ENCODE measurements at places on chromosomes 1 and 21.

DNA sequence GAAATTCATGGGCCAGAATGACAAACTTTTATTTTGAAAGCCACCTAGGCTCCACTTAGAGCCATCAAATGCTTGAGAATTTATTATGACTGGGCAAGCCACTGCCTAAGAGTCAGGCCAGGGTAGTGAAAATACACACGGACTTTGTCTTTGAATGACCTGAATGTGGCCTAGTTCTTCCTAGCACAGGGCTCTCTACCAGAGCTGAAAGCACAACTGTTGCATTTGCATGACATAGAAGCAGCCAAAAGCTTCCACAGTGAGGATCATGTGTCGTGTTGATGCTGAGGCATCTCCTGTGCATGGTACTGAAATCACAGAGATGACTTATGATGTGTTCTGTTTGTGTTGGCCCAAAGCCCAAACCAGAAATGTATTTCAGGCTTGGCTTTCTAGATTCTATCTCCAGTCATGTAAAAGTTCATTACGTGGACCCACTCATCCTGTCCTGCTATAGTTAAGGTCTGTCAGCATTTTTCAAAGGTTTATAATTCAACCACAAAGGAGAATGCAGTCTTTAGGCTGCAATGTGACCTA is 164.0 kb upstream of the UBE2U start:
- no peak for DNase-seq

DNA sequence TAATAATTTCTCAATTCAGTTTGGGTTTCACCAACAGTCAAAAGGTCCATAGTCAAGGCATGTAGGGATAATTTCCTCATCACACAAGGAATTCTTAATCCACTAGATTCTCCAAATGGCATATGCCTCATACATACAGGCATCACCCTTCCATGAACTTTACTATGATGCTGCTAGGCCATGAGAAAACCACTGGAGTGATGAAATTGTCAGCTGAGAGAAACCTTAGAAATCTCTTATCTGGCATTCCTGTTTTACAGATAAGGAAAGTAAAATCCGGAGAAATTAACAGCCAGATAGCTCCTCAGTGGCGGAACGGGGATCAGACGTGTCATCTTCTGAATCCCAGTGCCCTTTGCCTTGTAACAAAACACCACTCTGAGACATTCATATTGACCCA is 274.4 kb downstream of the NTNG1 start:
- DNase-seq = no peak

- DNase-seq = no peak
Measured at GRCh38 chr1:6080469-6080868, 34.8 kb downstream of the KCNAB2 start.

DNA sequence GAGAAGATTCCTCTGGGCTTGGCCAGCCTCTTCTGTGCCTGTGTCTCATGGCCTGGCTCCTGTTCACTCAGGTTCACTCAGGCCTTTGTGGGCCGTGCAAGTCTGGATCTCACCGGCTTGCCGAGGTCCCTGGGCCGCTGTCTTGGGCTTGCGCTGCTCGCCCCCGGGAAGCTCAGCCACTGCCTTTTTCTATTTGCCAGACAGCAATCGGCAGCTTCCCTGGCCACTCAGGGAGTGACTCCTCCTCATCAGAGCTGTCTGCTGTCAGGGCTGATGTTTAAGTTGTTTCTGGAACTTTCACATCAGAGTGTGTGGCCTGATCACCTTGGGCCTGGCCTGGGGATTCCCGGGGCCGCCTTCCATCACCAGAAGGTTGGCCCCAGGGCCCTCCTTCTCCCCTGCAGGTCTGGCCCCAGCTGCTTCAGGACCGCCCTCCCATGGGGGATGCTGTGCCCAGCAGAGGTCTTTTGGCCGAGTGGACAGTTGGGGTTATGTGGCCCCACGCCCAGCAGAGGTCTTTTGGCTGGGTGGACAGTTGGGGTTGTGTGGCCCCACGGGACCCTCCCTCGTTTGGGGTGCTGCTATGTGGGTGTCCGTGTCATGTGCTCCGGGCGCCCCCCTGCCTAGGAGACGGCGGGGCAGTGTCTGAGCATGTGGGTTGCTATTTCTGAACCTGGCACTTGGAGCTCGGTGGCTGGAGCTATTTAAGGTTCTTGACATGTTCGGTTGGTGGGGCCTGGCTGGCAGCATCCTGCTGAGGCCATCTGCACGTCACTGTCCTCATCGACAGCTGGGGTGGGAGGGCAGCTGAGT is 12.5 kb downstream of the SLX9 start:
- no peak for DNase-seq

DNA sequence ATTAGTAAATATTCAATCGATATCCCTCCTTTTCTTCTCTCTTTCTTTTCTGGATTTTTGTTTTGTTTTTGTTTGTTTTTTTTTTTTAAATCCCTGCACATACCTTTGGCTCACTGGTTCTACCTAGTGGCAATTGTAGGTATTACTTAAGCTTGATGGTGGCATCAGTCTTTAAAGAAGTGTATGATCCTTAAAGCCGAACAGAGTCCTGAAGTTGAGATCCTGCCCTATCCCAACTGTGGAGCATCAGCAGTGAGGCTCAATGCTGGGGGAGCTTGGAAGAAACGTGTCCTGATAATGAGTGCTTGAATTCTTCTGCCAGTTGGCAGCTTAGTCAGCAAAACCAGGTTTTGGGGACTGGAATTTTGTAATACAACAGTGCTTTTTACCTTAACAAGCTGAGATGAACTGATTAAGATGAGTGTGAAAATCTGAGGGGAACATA is 60.8 kb downstream of the FASLG start:
- no peak for DNase-seq

GRCh38 chr1:3461238-3461933 is 6.9 kb downstream of the ARHGEF16 start:
- no peak for DNase-seq

DNA sequence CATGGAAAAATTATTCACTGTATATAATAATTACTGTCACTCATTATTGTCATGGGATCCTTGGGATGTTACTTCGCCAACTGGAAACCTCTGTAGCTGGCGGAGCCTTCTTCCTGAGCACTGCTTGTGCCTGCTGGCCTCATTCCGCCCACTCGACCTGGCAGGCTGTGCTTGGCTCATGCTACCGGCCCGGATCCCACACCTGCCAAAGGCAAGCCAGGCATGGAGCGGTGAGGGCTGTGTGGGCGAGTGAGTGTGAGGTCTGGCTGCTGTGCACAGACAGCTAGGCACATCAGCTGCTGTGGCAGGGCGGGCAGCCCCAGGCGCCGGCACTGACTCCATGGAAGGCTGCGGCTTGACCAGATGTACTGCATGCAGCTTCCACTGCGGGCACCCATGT is 78.4 kb downstream of the DISP1 start:
- DNase-seq = peak; percentile 12

DNA sequence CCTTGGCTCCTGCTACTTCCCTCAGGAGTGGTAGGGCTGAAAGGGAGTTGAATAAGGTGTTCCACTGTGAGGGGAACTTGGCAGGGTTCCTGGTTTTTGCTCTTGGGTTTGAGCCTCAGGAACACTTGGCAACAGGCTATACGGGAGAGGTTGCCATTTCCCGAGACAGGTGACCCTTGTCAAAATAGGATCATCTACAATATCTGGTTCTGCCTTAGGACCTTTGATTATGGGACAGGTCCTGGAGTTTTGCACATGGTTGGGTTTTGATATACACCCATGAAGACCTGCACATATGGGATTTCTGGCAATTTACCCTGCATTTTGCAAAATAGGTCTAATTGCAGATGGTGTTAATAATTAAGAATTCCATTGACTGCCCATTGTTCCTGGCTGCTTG is 31.1 kb downstream of the YY1AP1 start:
- DNase-seq = no peak

- DNase-seq = no peak
Measured at GRCh38 chr1:114290341-114290740, 136.7 kb upstream of the SYT6 start.

- no peak for DNase-seq
Measured at GRCh38 chr1:55064861-55065263, 25.5 kb downstream of the PCSK9 start.

- no peak for DNase-seq
Measured at GRCh38 chr1:110050602-110051261, 16.3 kb downstream of the STRIP1 start.

DNA sequence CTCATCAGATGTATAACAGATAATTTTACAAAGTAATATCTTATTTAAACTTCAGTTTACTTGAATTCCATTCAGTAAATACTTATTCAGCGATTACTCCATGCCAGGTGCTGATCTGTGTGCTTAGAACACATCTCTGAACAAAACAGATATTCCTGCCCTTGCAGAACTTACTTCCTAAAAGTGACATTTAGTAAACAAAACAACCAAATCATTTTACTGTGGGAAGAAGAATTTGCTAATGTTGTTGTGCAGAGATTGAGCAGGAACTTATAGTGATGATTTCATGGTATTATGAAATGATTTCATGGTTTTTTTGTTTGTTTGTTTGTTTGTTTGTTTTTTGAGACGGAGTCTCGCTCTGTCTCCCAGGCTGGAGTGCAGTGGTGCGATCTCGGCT is 39.3 kb upstream of the WLS start:
- no peak for DNase-seq

- peak; percentile 37 for DNase-seq
Measured at GRCh38 chr1:111690306-111690617, 48.9 kb downstream of the INKA2 start.

DNA sequence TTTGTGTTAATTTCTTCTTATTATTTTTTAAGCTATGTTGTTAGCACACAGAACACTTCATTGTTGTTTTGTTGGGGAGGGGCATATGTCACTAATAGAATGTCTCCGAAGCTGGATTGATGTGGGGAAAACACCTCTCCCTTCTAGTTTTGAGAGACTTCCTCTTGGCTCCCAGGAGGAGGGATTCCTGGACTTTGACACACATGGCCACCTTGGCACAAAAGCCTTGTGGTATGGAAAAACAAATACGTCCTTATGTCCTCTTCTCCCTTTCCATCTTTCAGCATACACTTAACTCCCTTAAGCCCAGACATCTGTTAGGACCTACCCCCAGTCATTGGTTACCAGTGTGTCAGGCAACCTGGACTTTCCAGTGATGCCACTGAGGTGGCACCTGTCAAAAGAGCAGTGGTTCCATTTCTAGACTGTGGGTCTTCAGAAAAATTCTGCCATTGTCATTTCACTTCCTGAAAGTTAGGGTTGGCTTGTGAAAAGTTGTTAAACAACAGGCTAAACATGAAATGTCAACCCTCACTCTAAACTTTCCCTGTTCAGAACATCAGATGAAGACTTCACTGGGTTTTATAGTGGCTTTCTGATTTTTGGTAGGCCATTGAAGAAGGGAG is 12.5 kb upstream of the ABCB10 start:
- DNase-seq = no peak

DNA sequence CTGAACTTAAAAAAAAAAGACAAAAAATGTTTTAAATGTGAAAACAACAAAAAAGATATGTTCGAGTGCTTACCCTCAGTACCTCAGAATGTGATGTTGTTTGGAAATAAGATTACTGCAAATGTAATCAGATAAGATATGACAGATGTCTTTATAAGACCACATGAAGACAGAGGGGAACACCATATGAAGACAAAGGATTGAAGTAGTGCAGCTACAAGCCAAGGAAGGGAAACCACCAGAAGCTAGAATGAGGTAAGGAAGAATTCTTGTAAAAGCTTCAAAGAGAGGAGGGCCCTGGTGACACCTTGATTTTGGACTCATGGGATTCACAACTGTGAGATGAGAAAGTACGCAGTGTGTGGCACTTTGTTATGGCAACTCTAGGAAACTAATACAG is 15.4 kb downstream of the ASB17 start:
- no peak for DNase-seq

GRCh38 chr1:112982853-112983536 is 27.0 kb upstream of the SLC16A1 start:
- no peak for DNase-seq

DNA sequence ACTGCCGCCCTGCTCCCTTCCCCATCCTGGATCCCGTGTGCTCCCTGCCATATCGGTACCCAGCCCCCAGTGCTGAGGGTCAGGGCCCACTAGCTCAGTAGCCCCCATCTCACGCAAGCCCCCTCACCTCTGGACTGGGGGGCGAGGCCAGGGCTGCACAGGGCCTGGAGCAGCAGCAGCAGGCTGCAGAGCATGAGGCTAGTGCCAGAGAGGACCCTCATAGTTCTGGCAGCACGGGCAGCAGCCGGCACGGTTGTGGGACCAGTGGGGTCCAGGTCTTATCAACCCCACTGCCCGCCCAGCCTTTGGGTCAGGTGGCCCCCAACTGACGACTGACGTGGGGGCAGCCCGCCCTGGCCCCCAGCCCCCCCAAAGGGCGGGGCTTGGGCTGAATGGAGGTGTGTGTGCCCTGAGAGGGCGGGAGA is at the start of gene MATN1:
Gene MATN1 (minus strand): TSS at position 255 of the 425 bp plus-strand sequence. CDS start 34 bp downstream, at position 221.
- DNase-seq = no peak

- DNase-seq = no peak
Measured at GRCh38 chr1:198788561-198789064, 149.8 kb downstream of the PTPRC start.

GRCh38 chr21:16713331-16714117 is 799.3 kb upstream of the CXADR start:
- DNase-seq = no peak

- DNase-seq = no peak
Measured at GRCh38 chr1:178579562-178579961, 66.7 kb downstream of the TEX35 start.

- DNase-seq = no peak
Measured at GRCh38 chr1:2614145-2614544, 18.7 kb downstream of the MMEL1 start.

- no peak for DNase-seq
Measured at GRCh38 chr1:214404571-214405213, 123.7 kb downstream of the SMYD2 start.

DNA sequence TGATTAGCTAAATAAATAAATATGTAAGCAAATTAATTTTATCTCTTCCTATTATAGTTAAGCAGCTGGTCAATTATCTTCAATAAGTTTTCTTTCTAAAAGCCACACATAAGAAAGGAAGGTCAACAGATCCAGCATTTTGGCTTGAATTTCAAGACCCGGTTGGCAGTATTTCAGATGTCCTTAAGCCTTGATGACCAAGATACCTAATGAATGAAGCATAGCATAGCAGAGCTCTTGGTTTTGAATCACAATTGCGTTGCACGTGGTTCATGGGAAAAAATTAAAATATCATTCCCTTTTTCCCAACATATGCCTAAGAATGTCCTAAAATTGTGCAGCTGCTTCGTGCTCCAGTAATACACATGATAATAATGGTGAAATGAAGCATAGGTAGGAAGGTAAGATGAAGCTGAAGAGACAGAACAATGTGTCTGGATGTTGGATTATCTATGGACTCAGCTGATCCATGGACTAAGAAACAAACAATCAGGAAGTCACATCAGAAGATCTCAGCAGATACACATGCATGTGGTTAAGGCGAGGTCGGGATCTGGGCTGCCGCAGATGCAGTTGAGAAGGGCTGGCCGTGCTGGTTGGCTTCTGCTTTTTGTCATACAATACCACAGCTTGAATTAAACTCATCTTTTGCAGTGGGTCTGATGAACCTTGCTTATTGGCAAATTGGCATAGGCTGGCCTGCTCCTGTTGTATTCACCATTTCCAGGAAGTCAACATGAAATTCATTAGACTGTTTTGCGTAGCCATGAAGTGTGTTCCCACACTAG is 284.9 kb upstream of the RUNX1 start:
- DNase-seq = no peak

GRCh38 chr1:34582356-34582755 is 172.5 kb upstream of the GJB5 start:
- DNase-seq = no peak

- DNase-seq = peak; percentile 98
Measured at GRCh38 chr1:155859881-155860871, 809 bp downstream of the SYT11 start.

Measured in posterior cingulate gyrus (tissue), 11 donors.